Posterior vena cava (tissue), 2 donors: ENCODE measurements at places on chromosomes 3 and 15. TPM values are rescaled to one million over a fixed set of nuclear protein-coding genes. Genes with fewer than 3 reads are reported as not detected.

ZNF619 gene
- total RNA-seq: 5.5 TPM

PAQR5 gene
- total RNA-seq: 0.29 TPM

HEMK1 gene
- 10.9 TPM for total RNA-seq

IQCF5 gene
- total RNA-seq: not detected
